ENCODE measurements at places on chromosomes 16 and 17.

- H3K4me1 ChIP-seq: peaks cover 38% of the 10 kb centered on the region
- peak overlapping the region; percentile 52 for H3K4me3 ChIP-seq
- H3K36me3 ChIP-seq: no peaks in the 10 kb centered on the region
- no peak overlapping the region for H3K27ac ChIP-seq
- H3K27me3 ChIP-seq: peaks cover 39% of the 10 kb centered on the region
Measured at GRCh38 chr17:2024572-2025219, 438 bp downstream of the RTN4RL1 start.

GRCh38 chr16:48605518-48606110 is 4.4 kb downstream of the N4BP1 start:
- no peaks in the 10 kb centered on the region for H3K27me3 ChIP-seq
- H3K27ac ChIP-seq: no peak overlapping the region
- H3K4me1 ChIP-seq: peaks cover 24% of the 10 kb centered on the region
- H3K36me3 ChIP-seq: peaks cover 2% of the 10 kb centered on the region

DNA sequence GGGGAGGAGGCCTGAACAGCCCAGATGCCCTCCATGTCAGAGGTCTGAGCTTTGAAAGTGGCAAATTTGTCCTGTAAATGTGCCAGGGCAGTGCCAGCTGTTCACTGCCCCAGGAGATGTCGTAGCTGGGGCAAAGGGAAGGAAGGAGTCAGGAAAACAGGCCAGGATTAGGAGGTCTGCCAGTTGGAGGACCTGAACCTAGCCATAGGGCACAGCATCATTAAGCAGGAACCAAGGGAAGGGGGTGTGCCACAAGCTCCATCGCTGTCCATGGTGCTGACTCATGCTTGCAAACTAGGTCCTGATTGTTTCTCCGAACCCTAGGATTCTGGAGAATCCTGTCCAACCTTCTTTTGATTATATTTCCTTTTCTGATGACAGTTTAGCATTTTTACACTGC is 124.2 kb downstream of the TMEM132E start:
- H3K27me3 ChIP-seq: no peaks in the 10 kb centered on the region
- peak; percentile 8 for DNase-seq
- H3K27ac ChIP-seq: no peak overlapping the region
- no peaks in the 10 kb centered on the region for H3K4me1 ChIP-seq

GRCh38 chr17:1643999-1644492 is 1.5 kb downstream of the SCARF1 start:
- DNase-seq: no peak
- H3K4me1 ChIP-seq: peaks cover 34% of the 10 kb centered on the region
- peaks cover 3% of the 10 kb centered on the region for H3K27me3 ChIP-seq
- peak overlapping the region; percentile 41 for H3K4me3 ChIP-seq
- no peaks in the 10 kb centered on the region for H3K36me3 ChIP-seq

- no peak for DNase-seq
- no peak overlapping the region for H3K27ac ChIP-seq
- no peaks in the 10 kb centered on the region for H3K36me3 ChIP-seq
- H3K4me1 ChIP-seq: no peaks in the 10 kb centered on the region
Measured at GRCh38 chr17:79668344-79669250, 57.7 kb upstream of the RBFOX3 start.

DNA sequence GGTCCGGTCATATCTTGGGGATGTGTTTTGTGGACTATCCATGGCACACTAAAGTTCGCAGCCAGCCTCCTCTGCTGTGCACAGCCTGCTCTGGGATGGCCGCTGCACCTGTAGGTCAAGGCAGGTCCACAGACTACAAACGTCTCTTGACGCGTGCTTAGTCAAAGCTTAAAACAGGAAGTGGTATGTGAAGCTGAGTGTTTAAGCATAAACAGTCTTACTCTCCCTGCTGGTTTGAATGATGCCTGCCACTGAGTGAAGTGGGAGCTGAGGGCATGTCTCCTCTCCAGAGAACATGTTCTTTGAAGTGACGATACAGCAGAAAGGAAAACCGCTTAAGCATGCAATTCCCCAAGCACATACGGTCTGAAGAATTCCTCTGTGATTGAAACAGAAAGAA is 365.6 kb downstream of the SLC39A11 start:
- DNase-seq: peak; percentile 58
- peak overlapping the region; percentile 38 for H3K27ac ChIP-seq
- peaks cover 16% of the 10 kb centered on the region for H3K4me1 ChIP-seq
- no peaks in the 10 kb centered on the region for H3K36me3 ChIP-seq

DNA sequence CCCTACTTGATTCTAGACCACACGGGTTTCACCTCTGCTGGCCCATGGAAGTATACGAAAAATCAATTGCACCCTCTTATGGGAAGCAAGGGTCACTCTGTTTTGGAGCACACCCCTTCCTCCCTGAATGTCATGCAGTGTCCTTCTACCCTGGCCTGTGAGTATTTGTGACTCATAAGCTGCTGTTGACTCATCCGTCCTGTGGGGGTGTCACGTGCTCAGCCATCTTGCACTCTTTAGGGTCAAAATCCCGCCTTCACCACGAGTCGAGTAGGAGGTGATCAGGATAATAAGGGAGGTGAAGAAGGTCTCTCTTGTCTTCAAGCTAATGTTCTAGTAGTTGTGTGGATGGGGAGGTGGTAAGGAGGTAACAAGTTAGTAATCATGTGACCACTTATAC is 341.0 kb upstream of the EEF2KMT start:
- no peak overlapping the region for H3K4me3 ChIP-seq
- no peaks in the 10 kb centered on the region for H3K36me3 ChIP-seq
- no peaks in the 10 kb centered on the region for H3K27me3 ChIP-seq
- H3K27ac ChIP-seq: no peak overlapping the region
- no peaks in the 10 kb centered on the region for H3K4me1 ChIP-seq
- DNase-seq: no peak

DNA sequence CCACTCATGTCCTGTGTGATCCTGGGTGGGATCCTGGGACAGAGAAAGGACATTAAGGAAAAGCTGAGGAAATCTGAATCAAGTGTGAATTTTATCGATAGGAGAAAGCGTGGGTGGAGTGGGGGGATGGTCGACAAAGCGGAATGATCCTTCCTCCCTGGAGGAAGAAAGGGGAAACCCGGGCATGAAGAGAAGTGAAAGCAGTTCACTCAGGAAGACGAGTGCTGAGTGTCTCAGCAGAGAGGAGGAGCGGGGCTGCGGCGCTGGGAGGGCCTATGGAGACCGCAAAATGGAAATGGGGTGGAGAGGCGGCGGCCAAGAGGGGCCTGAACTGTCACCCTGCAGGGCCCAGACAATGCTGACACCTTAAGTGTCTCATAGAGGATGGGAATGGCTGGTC is 8.7 kb downstream of the ZDHHC7 start:
- no peaks in the 10 kb centered on the region for H3K27me3 ChIP-seq
- no peak overlapping the region for H3K27ac ChIP-seq
- peak; percentile 20 for DNase-seq
- no peak overlapping the region for H3K4me3 ChIP-seq
- H3K4me1 ChIP-seq: peaks cover 12% of the 10 kb centered on the region

All from B cell (primary cell).